GM18507 (cell line): ENCODE measurements at places on chromosomes 12 and 14.

- DNase-seq: peak; percentile 15
Observed at GRCh38 chr12:91778938-91779400, 366.7 kb downstream of the BTG1 start.

DNA sequence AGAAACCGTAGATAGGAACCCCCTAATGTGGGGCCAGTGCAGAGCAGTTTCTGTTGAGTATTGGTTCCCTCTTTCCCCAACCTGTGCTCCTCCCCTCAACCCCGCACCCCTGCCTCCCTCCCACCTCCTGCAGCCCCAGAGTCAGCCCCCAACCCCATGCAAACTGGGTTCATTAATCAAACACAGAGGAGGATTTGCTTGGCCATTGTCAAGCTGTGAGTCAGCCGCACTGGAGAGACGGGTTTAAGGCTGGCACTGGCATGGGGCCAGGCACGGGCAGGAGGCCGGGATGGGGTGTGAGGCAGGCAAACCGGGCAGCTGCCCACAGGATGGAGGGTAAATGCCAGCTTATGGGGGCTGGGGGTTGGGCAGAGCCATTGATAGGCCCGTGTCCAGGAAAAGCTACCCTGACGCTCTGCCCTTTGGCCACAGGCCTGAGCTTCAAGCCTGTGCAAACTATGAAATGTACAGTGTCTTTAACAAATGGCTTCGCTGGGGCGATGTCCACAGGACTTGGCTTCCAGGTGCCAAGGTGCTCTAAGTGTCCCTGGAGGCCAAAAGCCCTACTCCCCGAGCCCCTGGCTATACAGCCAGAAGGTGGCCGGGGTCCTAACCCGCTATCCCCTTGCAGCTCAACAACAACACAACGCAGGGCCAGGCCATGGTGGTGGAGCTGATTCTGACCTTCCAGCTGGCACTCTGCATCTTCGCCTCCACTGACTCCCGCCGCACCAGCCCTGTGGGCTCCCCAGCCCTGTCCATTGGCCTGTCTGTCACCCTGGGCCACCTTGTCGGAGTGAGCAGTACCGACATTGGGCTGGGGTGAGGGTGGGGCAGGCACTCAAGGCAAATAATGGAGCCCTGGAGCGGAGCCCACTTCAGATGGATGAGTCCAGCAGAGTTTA lies 1.4 kb downstream of the AQP5 start:
- no peak for DNase-seq

- no peak for DNase-seq
Observed at GRCh38 chr14:51400139-51400538, 160.1 kb downstream of the TMX1 start.

GRCh38 chr12:12440784-12441428 lies 84.0 kb downstream of the BORCS5 start:
- DNase-seq: no peak

- DNase-seq: no peak
Observed at GRCh38 chr12:80798281-80798680, 81.6 kb downstream of the MYF5 start.

- no peak for DNase-seq
Observed at GRCh38 chr12:108640802-108641445, 7.2 kb upstream of the SELPLG start.

DNA sequence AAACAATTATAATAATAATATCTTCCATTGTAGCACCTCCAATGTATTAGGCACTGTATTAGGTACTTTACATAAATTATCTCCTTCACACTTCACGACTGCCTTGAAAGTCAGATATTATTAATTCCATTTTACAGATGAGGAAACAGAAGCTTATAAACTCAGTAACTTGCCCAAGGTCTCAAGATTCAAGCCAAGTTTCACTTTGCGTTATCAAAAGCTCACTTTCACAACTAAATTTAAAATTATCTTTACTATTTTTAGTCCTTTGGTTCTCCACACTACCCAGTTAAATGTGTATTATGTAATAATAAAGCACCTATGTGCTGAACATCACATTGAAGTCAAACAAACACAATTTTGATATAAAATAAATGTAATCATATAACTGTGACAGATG lies 55.8 kb downstream of the NUMB start:
- DNase-seq: no peak

GRCh38 chr14:69537900-69538299 lies 36.8 kb downstream of the CCDC177 start:
- no peak for DNase-seq

- DNase-seq: no peak
Observed at GRCh38 chr12:123269896-123270213, 1.8 kb downstream of the CDK2AP1 start.

GRCh38 chr14:75589931-75590330 lies 11.5 kb downstream of the FLVCR2 start:
- DNase-seq: no peak

DNA sequence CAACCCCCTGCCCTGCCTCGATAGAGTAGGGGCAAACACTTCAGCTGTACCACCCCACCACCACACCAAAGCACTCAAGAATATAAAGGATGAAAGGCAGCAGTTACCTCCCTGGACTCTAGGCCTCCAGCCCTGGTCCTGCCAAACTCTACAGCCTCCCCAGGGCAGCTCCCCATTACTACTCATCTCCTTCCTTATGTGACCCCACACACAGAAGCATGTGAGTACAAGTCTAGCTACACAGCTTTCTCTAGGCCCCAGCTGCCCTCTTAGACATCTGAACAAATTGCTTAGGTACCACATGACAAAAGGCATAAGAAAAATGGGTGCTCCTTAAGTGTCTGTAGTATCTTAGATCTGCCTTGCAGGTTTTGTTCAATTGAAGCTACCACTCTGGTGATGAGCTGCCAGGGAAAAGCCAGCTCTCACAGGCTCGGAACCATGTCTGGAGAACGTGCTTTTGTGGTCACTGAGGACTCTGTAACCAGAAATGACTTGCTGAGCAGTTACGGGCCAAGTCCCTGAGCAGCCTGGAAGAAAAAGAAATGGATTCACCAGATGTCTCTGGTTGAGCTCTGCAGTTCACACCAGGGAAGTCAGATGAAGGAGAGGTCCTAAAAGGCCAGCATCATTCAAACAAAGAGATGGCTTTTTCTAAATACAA lies 32.8 kb downstream of the FMNL3 start:
- no peak for DNase-seq

DNA sequence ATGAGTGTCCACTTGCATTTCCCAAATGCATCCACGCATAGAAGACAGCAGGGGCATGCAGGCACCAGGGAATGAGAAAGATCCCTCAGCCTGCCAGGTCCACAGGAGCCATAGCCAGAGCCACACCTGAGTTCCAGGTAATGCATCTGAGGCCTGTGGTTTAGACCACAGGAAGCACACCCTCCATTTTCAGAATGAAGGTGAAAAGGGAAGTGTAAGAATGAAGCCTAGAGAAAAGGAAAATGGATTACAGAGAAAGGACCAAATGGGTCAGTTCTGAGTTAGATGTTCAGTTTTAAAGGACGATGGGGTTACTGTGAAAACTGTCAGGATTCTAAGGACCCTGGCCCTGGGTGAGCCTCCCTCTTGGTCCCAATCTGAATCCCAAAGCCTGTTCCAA lies 1283.2 kb downstream of the TMEM121 start:
- DNase-seq: no peak

DNA sequence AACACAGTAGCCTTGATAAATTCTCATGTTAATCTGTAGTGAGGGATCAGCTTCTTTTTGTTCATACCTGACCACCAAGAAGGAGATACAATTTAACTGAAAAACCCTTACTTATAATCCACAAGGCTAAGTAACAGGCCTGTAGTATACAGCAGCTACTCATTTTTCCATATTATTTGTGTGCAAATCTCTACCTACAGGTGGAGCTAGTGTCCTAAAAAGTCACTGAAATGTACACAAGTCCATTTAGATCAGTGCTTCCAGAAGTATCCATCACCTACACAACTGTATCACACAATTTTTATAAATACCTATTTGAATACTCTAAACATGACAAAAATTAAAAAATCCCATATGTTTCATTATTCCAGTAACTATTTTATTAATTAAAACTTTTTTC lies 173.2 kb downstream of the SLC35F4 start:
- peak; percentile 4 for DNase-seq

- no peak for DNase-seq
Observed at GRCh38 chr12:121113057-121113456, 19.6 kb upstream of the P2RX7 start.

GRCh38 chr12:84694116-84694515 lies 218.5 kb downstream of the SLC6A15 start:
- no peak for DNase-seq

DNA sequence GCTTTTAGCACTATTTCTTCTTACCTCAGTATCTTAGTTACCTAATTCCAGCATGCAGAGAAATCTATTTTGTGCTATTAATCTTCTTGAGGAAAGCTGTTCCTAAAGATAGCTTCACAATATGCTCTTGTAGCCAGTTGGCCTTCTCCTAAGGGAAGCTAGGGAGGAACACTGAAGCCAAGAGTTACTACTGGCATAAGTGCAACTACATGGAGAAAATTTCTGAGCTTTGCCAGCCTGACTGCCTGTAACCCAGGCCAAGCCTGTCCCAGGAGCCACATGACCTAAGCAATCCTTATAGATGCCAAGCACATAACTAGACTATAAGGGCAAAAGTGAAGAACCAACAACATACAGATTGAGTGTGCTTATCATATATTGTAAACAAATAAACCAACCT lies 890.2 kb downstream of the FLRT2 start:
- no peak for DNase-seq

GRCh38 chr14:74161526-74162158 lies 76.9 kb downstream of the LIN52 start:
- no peak for DNase-seq

GRCh38 chr12:123268850-123269249 lies 2.8 kb downstream of the CDK2AP1 start:
- DNase-seq: no peak

- no peak for DNase-seq
Observed at GRCh38 chr12:45725631-45726602, 3.6 kb upstream of the ARID2 start.

- no peak for DNase-seq
Observed at GRCh38 chr12:7123806-7124522, 4.7 kb downstream of the RBP5 start.

DNA sequence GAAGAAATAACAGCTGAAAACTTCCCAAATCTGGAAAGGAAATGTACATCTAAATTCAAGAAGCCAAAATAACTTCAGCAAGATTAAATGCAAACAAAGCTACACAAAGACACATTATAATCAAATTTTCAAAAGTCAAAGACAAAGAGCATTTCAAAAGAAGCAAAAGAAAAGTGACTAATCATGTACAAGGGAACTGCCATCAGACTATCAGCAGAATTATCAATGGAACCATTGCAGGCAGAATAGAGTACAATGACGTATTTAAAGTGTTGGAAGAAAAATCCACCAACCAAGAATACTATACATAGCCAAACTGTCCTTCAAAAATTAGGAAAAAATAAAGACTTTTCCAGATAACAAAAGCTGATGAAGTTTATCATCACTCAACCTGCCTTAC lies 147.5 kb downstream of the NELL2 start:
- DNase-seq: no peak

DNA sequence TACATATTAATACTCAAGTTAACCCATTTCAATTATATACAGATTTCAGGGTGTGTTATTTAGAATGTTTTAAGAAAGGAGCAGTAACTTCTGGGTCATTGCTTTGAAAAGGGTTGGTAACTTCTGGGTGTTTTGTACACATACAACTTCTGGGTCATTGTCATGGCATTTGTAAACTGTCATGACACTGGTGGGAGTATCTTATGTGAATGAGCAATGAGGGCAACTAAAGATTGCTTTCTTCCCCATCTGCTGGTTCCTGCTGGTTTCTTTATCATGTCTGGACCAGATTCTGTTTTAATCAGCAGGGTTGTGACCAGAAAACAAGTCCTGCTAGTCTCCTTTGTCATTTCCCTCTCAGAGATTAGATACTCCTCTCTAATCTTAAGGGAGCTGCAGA lies 713.3 kb downstream of the LRFN5 start:
- DNase-seq: no peak

- DNase-seq: no peak
Observed at GRCh38 chr14:67461341-67461985, 27.1 kb downstream of the TMEM229B start.

GRCh38 chr14:73717711-73718417 lies 3.7 kb upstream of the PNMA1 start:
- DNase-seq: no peak

- DNase-seq: no peak
Observed at GRCh38 chr12:41459111-41459905, 271.2 kb downstream of the PDZRN4 start.

GRCh38 chr14:23939607-23940326 lies 13.8 kb upstream of the DHRS4 start:
- no peak for DNase-seq

DNA sequence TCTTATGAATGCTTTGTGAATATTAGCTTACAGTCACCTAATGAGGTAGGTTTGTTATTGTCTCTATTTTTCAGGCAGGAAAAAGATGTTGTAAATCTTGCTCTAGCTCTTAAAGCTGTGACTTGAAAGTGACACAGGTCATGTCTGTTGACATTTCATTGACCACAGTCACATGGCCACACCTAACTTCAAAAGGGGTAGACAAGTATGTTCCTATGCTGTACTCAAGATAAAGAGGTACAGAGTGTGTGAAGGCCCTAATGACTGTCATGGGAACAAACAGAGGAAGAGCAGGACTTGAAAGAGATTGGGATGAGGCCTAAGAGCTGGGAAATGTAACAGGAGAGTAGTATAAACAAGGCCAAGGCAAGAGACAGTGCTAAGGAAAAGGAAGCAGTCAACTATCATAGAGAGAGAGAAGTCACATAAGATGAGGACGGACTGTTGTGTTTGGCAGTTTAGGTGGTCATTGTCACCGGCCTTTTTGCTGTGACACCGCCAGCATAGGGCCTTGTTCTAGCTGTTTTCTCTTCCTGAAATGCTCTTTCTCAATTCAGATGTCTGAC lies 181.0 kb downstream of the CFAP54 start:
- DNase-seq: no peak

DNA sequence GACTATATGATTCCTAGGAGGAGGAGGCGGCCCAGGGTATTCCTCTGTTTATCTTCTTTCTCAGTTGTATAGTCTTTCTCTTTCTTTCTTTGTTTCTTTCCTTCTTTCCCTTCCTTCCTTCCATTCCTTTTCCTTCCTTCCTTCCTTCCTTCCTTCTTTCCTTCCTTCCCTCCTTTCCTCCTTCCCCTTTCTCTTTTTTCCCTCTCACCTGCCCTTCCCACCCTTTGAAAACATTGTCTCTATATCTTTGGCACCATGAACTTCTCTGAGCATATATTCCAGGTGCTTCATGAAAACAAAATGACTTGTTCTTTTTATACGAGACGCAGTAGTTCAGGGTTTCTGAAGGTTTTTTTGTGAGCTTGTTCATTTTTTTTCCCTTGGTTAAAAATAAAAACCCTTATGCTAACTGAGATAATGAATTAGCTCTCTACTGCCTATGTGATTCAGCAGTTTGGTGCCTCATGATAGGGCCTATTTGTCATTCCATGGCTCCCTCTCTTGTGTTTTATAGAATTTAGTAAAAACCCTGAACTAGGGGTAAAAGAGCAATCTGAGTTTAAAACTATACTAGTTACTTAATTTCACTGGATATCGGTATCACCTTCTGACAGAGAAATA lies 3.2 kb upstream of the TESPA1 start:
- no peak for DNase-seq

DNA sequence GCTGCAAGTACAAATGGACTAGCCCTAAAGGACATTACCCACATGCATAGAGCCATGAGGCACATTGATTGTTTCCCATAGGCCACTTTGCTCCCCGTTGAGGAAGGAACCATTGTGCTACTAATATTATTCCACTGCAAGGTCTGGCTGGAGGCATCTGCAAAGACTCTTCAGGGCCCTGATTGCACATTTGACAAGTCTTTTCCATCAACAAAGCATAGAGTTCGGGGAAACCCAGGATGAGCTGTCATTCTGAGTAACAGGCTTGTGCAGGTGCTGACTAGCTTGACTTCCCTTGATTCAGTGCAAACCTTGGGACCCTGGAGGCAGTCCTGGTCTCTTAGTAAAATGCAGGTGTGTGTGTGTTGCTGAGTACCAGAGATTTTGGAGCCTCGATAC lies 73.8 kb downstream of the SUSD6 start:
- no peak for DNase-seq
